ENCODE measurements at places on chromosomes 16 and 17.

- DNase-seq: no peak
These were observed 339.4 kb downstream of the XYLT1 start for GRCh38 chr16:17131351-17131750.

GRCh38 chr17:65576939-65577338 lies 15.5 kb upstream of the AXIN2 start:
- DNase-seq: no peak

GRCh38 chr17:17913695-17914332 lies 58.4 kb downstream of the TOM1L2 start:
- peak; percentile 37 for DNase-seq

GRCh38 chr17:77089124-77089490 lies 51.7 kb upstream of the SEC14L1 start:
- peak; percentile 19 for DNase-seq

GRCh38 chr16:61909074-61909473 lies 127.2 kb downstream of the CDH8 start:
- DNase-seq: no peak

DNA sequence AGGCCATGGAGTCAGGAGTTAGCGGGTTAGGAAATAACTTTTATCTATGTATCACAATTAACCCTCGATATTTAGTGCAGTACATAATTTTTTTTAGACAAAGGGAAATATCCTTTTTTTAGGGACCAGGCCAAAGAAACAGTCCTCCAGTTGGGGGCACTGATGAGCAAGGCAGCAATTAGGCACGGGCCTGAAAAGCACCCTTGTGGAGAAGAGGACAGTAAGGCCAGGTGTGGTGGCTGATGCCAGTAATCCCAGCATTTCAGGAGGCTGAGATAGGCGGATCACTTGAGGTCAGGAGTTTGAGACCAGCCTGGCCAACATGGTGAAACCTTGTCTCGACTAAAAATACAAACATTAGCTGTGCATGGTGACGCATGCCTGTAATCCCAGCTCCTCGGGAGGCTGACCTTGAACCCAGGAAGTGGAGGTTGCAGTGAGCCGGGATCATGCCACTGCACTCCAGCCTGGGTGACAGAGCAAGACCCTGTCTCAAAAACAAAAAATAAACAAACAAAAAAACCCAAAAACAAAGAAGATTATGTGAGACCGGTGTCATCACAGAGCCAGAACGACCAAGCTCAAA lies 158.3 kb upstream of the NOL11 start:
- no peak for DNase-seq

DNA sequence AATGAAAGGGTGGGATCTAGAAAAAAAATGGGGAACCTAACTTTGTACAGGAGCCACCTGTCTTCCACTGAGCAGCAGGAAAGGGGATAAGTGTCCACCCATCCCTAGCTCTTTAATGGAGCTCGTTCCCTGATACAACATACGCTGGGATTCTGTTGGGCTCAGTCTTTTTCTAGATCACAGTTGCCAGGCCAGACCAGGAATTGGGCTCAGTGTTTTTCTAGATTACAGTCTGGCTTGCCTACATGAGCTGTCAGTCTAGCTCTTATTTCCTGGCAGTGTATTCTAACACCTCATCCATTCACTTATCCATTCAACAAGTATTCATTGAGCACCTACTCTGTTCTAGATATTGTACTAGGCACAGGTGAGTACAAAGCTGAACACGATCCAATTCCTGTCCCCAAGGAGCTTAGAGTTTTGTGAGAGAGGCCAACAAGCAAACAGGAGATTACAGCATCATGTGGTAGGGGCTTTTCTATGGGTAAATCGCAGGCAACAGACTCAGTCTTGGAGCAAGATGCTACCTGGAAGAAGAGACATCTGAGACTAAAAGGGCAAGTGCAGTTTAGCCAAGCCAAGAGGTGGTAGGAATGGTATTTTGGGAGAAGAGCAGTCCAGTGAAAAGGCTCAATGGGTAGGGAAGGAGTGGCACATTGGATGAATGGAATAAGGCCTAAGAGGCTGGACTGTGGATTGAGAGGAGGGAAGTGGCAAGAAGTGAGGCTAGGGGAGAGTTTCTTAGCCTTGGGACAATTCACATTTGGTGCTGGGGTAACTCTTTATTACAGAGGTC lies 138.0 kb upstream of the HS3ST2 start:
- no peak for DNase-seq
